ENCODE measurements at places on chromosomes 5 and 9.

DNA sequence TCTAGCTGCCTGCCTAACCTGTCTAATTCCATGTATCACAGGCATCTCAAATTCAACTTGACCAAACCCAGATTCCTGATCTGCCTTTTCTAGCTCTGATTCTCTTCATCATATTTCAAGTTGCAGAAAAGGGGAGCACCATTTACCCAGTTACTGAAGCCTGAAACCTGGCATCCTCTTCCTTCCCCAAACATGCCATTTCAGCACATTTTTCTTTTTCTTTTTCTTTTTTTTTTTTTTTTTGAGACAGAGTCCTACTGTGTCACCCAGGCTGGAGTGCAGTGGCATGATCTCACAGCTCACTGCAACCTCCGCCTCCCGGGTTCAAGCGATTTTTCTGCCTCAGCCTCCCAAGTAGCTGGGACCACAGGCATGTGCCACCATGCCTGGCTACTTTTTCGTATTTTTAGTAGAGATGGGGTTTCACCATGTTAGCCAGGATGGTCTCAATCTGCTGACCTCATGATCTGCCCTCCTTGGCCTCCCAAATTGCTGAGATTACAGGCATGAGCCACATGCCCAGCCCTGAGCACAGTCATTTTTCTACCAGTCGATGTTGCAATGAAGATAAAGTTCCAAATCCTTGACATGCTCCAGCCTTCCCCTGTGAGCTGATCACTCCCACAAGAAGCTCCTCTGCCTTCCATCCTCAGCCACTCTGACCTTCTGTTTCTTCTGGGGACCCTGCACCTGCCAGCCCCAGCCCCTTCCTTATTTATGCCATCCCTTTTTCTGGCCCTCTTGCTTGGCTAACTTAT is 32.2 kb downstream of the ACER2 start:
- DNase-seq, result no peak

DNA sequence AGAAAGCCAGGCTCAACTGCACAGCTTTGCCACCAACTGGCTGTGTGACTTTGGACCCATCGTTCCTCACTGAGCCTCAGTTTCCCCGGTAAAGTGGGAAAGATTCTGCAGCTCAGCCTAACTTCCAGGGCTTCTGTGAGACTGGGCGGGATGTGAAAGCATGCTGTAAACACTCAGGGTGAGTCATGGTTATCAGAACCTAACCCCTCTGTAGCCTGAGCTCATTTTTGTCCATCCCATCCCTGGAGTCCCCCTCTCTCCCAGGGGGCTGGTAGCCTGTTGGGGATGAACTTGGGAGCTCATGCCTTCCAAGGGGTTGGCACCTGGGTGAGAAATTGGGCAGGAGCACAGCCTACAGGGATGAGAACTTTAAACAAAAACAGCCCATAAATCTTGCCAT is 2.3 kb downstream of the CCDC69 start:
- no peak for DNase-seq

DNA sequence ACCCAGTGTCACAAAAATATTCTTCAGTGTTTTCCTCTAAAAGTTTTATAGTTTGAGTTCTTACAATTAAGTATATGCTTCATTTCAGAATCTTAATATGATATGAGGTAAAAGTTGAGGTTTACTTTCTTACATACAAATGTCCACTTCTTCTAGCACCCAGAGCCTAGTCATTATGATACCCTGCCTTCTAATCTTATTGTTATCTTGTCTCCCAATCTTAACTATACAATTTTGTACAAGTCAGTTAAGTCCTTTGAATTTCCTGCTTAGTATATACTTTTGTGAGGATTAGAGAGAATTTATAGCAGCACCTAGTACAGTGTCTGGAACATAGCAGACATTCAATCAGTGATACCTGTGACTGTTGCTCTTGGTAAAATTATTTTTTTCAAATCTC is 29.3 kb downstream of the RAD50 start:
- DNase-seq, result no peak

GRCh38 chr9:98789483-98790133 is 6.7 kb downstream of the ANKS6 start:
- DNase-seq, result no peak

DNA sequence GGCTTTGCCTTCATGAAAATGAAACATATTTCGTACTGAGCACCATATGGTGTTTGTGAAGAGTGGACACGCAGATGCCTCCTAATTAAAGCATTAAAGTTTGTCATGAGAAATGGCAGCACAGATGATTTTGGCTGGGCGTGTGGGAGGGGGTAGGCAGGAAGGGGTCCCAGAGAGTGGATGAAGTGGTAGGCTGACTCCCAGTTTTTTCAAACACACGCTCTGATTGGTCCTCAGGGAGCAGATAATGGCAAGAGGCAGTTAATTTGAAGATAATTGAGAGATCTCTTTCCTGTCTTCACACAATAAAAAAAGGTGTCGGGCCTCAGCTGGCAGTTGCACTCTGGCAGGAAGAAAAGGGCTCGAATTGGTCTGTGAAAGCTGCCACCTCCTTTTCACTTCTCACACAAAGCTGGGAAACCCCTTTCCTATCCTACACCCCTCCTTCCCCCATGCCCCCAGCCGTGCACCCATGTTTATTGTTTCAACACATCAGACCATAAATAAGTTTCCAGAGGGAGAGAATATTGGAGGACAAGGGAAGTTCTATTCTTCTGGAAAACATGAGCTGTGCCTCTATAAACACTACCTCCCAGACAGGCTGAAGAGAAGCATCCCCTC is 429.6 kb downstream of the ARHGEF28 start:
- DNase-seq, result no peak

DNA sequence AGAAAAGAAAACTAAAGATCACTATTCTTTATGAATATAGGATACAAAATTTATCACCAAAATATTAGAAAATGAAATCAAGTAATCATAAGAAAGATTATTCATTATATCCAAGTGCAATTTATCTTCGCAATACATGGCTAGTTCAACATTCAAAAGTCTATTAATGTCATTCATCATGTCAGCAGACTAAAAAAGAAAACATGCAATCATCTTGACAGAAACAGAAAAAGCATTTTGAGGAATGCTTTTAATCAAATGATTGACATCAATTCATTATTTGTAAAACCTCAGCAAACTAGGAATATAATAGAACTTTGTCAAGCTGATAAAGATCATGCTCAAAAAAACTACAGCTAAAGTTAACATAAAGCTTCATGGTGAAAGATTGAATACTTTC is 40.7 kb downstream of the ATPSCKMT start:
- no peak for DNase-seq

GRCh38 chr5:83548581-83548980 is 77.0 kb downstream of the VCAN start:
- no peak for DNase-seq
